ENCODE measurements at places on chromosomes 2 and 18.

DNA sequence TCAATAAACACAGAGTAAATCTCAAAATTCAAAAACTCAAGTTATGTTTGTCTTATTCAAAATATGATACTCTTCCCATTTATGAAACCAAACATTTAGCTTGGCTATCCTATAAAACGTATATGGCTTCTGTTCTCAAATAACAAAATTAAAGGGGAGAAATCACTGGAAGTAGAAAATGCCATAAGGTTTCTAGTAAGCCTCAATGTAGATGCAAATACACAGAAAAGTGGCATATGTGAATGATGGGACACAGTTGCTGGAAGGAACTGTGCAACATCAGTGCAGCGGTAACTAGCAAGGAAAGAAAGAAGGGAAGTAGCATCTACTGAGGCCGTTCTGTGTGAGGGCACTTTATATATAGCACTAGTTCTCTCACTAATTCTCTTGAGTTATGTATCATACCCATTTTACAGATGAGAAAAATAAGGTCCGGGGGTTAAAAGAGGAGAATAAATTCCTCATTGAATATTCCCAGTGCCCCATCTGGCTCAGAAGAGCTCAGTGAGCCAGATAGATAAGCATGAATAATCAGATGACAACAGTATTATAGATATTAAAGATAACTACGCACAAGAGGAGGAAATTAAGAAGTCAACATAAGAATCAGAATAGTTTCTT lies 27.2 kb downstream of the NBAS start:
- DNase-seq = no peak

- DNase-seq = no peak
Measured at GRCh38 chr2:96698221-96698861, 41.5 kb downstream of the LMAN2L start.

DNA sequence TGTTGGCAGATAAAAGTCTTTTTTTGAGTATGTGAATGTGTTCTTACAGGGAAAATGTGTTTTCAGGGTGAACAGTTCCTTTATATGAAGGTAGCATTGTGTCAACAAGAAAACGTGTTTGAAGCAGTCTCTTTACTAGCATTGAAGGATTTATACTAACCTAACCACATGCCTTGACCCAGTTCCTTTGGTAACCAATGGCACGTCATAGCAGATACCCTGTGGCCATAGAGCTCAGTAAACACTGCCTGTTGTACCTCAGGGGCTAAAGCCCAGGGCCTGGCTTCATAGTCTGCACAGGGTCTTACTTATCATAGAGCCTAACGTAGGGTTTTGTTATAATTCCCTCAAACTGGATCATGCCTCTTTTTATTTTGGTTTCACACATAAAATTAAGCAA lies 32.1 kb upstream of the NFU1 start:
- no peak for DNase-seq

- DNase-seq = no peak
Measured at GRCh38 chr2:25160376-25160775, 8.0 kb downstream of the POMC start.

DNA sequence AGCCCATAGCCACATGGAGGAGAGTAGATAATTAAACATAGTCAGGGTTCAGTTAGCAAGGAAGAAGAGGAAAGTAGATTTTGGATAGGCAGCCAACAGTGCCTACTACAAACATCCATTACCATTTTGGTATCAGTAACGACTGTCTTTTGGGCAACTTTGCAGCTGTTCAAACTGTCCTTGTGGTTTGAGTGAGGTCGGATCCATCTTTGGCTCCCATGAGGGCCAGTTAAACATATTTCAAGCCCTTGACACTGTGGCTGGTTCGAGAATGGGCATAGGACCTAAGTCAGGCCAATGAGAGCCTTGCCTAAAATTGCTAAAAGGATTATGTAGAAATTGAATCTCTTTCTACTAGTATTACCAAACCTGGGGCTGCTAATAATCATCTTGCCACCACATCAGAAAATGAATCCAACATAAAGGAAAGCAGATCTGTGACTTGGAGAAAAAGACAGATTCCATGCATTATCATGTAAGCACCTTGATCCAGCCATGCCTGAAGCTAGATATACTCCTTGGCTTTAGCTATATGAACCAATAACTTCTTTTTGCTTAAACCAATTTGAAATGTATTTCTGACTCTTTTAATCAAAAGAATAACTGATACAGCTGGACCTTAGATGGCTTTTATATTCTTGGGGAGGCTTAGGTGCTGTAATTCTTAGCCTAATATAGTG lies 75.0 kb upstream of the STAM2 start:
- DNase-seq = no peak

GRCh38 chr2:27583390-27583915 lies 611 bp downstream of the ZNF512 start:
- DNase-seq = no peak

DNA sequence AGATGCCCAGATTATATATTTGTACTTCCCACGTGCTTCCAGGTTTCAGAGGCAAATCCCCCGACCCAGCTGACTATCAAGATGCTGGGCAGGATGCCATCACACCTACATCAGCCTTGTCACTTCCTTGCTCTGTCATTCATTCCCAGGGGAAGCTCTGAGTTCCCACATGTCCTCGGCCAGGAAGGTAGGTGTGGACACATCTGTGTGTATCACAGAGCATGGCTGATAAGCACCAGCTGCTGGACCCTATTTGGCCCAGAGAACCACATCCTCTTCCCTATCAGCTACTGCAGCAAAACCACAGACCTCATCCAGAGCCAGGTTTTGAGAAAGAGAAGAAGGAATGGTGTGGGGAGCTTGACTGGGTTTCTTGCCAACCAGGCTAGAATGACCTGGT lies 31.9 kb upstream of the ITGA6 start:
- DNase-seq = no peak

DNA sequence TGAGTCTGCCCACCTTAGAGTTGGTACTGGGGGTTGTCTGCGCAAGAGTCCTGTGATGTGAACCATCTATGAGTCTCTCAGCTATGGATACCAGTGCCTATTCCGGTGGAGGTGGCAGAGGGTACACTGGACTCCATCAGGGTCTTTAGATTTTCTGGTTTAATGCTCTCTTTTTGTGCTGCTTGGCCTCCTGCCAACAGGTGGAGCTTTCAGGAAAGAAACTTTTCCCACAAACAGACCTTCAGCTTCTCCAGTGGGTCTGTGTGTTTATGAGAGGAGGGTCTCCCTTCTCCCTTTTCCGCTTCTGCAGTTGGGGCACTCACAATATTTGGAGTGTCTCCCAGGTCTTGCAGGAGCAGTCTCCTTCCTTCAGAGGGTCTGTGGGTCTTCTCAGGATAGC lies 1721.9 kb upstream of the SLC39A10 start:
- DNase-seq = no peak

DNA sequence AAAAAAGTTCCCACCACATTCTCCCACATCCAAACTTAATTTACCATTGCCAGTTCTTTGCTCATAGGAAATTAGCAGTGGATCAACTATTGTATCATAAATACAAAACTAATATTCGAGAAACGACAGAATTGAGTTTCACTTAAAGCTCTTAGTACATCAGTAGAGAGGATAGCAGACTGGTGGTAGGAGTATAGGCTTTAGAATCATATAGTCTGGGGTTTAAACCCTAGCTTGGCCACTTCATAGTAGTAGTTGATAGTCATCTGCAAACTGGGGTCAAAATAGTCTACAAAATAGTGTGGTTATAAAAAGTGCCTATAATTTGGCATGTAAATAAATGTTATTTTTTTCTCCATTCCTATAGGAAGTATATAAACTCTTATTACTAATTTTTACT lies 30.9 kb downstream of the PIK3C3 start:
- DNase-seq = no peak

GRCh38 chr2:241932899-241933178 lies 63.3 kb downstream of the RTP5 start:
- DNase-seq = no peak

DNA sequence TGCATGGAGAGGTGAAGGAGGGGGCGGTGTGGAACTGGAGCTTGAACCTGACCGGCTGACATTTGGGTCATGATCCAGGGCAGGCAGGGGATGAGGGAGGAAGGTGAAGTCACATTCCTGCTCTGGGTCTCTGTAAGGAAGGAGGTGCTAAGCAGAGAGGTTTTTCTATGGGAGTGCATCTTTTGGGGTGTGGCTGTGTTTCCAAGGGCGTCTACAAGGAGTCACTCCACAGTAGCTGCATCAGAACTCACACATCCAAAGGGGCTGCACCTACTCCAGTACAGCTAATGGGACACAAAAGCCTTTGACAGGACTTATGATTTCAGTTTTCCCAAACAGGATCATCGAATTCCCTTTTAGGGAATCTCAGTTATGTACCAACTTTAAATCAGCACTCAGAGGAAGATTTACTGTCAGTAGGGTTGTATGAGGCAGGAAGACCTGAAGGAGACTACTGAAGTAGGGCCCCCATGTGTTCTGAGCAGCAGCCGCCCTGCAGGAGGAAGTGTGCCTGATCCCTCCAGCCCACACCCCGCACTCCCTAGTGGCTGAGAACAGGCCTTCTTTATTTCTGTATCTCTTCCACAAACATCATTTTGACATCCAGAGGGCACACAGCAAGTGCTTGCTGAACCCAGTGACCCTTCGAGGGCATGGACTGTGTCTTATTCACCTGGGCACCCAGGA lies 137.2 kb downstream of the CELF4 start:
- DNase-seq = no peak

DNA sequence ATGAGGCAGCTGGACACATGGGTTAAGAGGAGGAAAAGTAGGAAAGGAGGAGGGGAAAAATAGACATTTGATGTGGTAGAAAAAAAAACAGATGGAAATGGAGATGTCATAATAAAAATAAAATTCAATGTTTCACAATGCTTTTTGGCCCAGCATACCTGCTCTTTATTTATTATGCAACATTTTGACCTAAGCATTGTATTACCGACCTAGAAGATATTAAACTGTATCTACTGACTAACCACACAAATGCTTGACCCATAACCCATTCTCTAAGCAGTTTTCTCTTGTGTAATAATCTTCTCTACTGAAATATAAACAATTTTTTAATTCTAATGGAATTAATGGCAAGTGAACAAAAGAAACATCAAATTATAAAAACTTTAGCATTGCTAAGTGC lies 362.3 kb downstream of the FBXO15 start:
- DNase-seq = no peak

DNA sequence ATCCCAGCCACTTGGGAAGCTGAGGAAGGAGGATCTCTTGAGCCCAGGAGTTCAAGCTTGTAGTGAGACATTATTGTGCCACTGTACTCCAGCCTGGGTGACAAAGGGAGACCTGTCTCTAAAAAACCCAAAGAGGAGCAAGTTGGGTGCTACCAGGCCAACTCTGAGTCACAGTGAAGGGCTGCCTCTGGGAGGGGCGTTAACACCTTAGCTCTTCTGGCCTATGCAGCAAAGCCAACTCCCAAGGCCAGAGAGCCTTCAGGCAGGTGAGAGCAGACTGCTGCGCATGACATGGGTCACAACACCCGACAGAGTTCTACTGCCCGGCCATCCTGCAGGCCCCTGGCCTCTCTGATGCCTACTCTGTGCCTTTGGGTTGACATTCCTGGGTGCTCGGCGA lies 32.6 kb upstream of the ATG16L1 start:
- DNase-seq = no peak

DNA sequence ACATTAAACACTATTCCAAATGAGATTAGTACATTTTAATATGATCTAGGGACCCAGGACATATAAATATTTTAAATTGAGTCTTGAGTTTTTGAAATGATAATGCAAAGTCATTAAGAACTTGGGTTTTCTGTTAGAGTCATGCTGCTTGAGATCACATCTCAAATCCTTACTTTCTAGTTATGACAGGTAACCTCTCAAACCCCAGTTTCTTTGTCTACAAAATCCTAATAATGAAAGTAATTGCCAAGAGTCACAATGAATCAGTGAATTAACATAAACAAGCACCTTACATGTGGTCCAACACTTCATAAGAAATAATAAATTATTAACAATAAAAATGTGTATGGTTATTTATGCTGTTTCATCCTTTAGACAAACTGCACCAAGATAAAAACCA lies 607.6 kb downstream of the LRP1B start:
- DNase-seq = no peak

- peak; percentile 30 for DNase-seq
Measured at GRCh38 chr2:230068016-230068650, 591 bp downstream of the SLC16A14 start.

GRCh38 chr2:213219816-213220215 lies 64.4 kb upstream of the SPAG16 start:
- DNase-seq = no peak

DNA sequence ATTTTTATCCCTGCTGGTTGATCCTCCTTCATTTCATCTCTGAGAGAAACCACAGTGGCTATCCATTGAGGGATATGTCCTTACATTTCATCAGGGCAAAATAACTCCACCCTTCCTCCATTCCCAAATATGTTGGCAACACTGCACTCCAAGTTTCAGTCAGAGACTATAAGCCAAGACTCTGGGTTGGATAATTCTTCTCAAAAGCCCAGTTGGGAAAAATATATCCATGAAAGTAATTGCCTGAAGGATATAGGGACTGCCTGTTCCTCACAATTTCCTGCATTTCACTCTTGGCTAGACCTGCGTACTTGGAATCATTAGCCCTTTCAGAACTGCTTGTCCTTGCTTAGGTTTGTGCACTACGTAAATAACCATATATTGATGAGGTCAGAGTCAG lies 27.9 kb upstream of the EPB41L3 start:
- DNase-seq = no peak

- no peak for DNase-seq
Measured at GRCh38 chr2:3483986-3484960, 35.1 kb downstream of the ADI1 start.

- no peak for DNase-seq
Measured at GRCh38 chr2:208192611-208193236, 2.9 kb upstream of the C2orf80 start.

DNA sequence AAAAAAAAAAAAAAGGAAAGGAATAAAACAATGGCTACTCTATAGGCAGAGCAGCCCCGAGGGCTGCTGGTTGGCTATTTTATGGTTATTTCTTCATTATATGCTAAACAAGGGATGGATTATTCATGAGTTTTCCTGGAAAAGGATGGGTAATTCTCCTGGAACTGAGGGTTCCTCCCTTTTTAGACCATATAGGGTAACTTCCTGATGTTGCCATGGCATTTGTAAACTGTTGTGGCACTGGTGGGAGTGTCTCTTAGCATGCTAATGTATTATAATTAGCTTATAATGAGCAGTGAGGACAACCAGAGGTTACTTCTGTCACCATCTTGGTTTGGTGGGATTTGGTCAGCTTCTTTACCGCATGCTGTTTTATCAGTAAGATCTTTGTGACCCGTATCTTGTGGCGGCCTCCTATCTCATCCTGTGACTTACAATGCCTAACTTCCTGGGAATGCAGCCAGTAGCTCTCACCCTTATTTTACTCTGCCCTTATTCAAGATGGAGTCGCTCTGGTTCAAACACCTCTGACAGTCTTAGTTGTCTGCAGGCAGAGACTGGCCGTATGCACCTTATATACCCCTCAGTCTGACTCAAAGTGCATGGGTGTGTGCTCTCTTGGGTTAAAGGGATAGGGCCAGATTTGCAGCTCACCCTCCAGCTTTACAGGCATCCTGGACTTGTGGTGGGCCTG lies 57.7 kb downstream of the HAUS1 start:
- DNase-seq = no peak

GRCh38 chr2:123688231-123688940 lies 336.7 kb upstream of the CNTNAP5 start:
- DNase-seq = no peak

All from fibroblast of skin of scalp (primary cell).